ENCODE measurements at places on chromosomes 11 and 22. TPM values are rescaled to one million over a fixed set of nuclear protein-coding genes. Genes with fewer than 3 reads are reported as not detected.
A peak's percentile ranks its signal among the peaks of the same experiment; 100 is the strongest.

DNA sequence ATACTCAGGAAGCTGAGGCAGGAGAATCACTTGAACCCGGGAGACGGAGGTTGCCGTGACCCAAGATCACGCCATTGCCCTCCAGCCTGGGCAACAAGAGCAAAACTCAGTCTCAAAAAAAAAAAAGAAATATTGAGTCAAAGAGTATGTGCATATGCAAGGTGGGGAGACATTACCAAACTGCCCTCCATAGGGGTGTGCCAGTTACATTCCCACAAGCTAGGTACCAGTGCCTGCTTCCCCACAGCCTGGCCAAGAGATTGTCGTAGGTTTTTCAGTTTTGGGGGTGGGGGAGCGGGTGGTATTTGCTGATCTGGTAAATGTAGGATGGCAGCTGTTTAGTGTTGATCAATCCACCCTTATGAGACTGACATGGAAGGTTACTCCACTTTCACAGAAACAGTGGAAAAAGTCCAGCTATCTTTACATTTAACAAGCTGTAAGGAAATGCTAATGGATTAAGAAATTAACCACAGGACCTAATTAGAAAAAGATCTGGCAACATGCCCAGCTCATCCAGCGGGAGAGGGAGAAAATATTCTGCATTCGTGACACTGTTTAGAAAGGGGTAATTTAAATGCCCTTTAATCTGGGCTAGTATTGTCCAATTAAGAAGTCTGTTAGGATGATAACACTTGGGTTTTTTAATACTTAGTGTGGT is 89.4 kb downstream of the PACS1 start:
- no peak for DNase-seq

The SMTNL1 gene
- 205 TPM for polyA plus RNA-seq

- no peak for DNase-seq
These were observed 64.5 kb downstream of the MCHR1 start for GRCh38 chr22:40743768-40744167.

The RRP8 gene
- 20.0 TPM for polyA plus RNA-seq

- DNase-seq = no peak
These were observed 7.0 kb downstream of the CD3E start for GRCh38 chr11:118311518-118311917.

DNA sequence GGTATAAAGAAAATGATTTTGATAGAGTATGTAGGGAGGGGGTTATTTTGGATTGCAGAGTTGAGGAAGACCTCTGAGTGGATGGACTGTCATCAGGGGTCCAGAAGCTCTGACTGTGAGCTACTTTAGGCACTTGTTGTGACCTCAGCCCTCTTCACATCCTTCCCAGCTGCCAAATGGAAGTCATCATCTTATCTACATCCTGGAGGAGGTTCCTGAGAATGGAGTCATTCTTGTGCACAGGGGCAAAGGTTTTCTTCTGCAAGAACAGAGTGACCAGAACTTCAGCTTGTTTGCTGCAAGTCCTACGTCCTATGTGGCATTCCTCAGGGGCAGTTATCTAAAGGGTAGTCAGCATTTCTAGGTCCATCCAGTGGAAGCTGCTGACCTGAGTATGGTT is 393.8 kb downstream of the AASDHPPT start:
- no peak for DNase-seq

DNA sequence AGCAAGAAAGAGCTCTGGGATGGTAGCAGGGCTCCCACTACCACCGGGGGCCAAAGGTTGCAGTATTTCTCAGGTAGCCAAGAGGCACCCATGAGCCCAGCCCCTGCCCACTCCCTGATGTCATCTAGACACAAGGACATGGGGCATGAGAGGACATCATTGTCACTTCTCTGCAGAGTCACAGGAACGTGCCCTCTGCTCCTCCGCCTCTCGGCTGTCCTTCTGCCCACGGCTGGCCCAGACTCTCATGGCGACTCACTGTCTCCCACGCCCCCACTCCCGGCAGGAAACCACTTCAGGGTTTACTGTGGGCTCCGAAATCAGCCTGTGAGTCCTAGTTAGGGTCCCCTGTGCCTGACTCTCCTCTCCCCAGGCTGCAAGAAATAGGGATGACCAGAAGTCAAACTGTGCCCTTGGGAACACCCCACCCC is 1.8 kb upstream of the GAL start:
- no peak for DNase-seq

DNA sequence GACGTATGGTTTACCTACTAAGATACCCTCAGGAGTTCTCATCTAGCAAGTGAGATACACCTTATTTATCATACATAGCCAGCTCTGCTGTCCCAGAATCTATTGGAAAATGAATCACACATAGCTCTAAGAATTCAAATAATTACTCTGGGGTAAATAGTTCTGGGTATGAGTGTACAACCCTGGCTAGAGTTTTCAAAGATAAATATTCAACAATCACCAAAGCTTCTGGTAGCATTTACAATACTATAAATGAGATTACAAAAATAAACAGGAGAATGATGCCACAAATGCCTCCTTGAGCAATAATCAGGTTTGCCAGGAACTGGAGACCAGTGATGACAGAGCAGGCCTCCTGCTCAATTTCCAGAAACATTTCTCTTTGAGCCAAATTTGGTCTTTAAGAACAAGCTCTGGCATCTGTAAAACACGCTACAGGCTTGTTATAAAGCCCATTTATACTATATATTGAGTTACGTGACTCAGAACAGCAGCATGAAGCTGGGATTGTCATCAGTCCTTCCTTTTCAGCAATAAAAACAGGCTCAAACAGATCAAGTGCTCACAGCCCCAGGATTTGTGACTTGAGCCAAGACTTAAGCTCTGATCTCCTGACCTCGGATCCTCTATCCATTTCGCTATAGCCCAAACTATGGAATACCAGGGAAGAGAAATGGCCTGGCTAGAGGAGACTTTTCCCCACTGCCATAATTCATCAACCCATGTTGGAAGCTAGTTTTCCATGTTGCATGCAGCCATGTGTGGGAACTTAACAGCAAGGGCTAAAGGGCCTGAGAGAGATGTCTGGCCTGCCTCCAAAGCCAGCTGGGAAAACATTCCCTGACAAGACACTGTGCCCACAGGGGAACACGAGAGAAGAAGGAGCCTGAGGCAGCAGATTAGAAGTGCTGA is 19.7 kb downstream of the RAB30 start:
- DNase-seq = peak; percentile 72

The TYR gene
- not detected for polyA plus RNA-seq

The NPTXR gene
- polyA plus RNA-seq = 5.4 TPM

The HTR3A gene
- 0.09 TPM for polyA plus RNA-seq

DNA sequence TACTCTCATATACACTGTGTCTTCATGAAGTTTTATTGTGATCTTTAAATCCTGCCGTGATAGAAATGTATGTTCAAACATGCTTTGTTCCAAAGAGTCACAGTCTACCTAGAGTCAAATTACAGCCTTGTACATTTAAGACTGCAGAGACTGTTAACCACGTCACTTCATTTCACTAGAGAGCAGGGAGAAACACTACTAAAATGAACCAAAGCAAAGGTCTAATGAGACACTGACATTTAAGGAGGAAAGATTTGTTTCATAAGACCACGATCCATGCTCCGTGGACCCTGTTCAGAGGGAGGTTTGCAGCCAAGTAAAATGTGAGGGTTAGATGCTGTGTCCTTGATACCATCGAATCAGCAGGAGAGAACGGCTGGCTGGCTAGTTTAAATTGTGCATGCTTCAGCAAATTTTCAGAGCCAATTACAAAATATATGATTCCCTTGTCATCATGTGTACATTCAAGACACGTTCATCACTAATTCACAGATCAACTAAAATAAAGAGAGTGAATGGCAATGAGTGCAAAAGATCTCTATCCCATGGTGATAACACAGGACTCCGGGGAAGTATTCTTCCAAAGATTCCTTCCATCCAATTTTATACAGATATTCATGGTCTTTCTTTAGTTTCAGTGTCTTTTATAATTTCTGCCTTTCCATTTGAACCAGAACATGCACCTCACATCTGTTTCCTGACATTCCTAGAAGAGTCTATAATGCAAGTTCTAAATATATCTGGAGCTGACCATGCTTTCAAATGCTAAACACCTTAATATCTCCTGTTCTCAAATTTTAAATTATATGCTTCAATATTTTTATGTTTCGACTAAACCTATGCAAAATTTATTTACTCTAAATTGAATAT is 960.9 kb upstream of the FAT3 start:
- DNase-seq = peak; percentile 69

DNA sequence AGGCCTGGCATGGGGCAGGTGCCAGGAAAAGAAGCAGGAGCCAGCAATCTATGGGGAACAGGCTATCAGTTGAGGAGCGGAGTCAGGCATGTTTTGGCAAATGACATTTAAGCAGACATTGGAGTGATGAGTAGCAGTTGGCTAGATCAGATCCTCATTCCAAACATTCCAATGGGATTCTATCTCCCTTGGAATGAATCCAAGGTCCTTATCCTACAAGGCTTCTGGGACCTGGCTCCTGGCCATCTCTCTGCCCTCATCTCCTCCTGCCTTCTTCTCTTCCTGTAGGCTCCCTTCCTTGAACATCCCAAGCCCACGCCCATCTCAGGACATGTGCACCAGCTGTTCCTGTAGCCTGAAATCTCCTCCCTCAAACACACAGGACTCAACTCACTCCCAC is 1074.5 kb downstream of the TBC1D22A start:
- peak; percentile 52 for DNase-seq

DNA sequence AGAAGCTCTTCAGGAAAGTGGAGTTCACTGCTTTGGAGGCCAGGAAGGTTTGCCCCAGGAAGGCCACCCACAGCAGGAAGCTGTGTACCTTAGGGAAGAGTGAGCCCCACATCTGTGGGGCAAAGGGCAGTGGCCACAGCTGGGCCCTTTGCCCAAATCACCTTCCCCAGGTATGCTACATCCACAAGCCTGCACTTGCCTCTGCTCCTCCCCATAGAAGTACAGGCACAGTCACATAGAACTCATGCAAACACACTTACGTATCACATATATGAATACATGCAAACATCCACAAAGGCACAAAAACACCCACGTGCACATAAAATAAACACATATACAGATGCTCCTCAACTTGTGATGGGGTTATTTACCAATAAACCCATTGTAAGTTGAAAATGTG is 2.1 kb downstream of the TRIM29 start:
- no peak for DNase-seq

GRCh38 chr11:406796-407650 is 7.8 kb downstream of the SIGIRR start:
- DNase-seq = peak; percentile 76

The SLC17A6 gene
- 0.03 TPM for polyA plus RNA-seq

The SPDYC gene
- not detected for polyA plus RNA-seq

DNA sequence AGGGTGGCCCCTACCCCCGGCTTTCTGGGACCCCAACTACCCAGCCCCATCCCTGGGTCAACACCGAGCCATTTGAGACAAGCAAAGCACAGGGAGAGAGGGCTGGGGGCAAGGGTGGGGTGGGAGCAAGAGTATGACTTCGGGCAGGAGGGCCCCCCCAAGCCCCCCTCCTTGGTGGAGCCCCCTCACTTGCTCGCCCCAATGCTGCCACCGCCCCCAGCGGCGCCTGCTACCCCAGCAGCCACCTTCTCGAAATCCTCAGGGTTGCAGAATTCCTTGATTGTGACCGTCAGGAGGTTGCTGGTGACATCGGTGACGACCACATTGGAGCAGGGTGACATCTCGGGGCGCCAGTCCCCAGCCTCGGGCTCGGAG is 6.0 kb downstream of the CBX6 start:
- no peak for DNase-seq

DNA sequence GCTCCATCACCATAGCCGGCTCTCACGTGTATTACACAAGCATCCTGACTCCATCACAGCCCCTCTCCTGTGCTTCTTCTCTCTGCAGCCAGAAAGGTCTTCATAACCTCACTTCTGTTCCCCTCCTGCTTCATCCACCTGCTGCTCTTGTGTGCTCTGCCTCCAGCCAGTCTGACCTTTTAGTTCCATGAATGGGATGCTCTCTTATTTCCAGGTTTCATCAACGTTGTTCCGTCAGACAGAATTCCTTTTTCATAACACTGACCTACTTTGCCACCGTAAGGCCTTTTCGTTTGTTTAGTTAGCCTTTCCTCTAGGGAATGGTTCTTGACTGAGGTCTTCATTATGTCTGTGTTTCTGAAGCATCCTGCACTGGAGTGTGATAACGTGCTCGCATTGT is 18.8 kb downstream of the GRAMD1B start:
- DNase-seq = no peak

The APLNR gene
- polyA plus RNA-seq = 80.8 TPM

DNA sequence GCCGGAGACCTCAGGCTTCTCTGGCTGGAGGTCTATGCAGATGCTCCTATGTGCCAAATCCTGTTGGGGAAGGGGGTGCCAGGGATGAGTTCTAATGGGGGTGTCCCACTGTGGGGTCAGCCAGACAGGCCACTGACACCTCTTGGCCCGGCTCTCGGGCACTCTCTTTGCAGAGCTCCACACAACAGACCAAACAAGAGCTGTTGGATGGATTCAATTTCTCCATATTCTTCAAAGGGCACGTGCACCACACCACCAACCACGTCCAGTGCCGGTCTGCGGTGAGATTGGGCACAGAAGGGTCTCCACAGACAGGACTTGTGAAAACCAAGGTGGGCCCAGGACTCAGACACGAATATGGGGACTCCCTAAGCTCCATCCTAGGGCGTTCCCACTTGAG is 2.2 kb upstream of the RGL4 start:
- no peak for DNase-seq

GRCh38 chr11:21564095-21564494 is 628.8 kb upstream of the ANO5 start:
- no peak for DNase-seq

The SOX6 gene
- 17.9 TPM for polyA plus RNA-seq

- peak; percentile 23 for DNase-seq
These were observed 30.5 kb downstream of the LARGE1 start for GRCh38 chr22:33889748-33890147.

DNA sequence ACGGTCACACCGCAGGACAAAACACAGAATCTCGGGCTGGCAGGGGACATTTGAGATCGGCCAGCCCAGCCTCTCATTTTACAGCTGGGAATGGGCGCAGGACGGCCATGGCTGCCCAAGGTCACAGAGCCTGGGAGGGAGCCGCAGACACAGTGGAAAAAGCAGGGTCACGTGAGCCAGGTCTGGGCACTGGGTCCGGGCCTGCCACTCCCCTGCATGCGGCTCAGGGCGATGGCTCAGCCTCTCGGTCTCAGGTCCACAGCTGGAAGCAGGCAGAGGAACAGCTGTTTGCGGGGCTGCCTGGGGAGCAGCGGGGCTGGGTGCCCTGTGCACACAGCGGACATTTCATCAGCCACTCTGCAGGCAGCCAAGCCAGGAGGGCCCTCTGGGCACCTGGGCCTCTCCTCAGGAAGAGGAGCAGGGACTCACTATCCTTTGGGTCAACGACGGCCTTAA is 10.4 kb upstream of the PPARA start:
- DNase-seq = peak; percentile 64

- DNase-seq = no peak
These were observed 133.6 kb downstream of the DSCAML1 start for GRCh38 chr11:117663414-117663813.

The TMPRSS5 gene
- 1.4 TPM for polyA plus RNA-seq

DNA sequence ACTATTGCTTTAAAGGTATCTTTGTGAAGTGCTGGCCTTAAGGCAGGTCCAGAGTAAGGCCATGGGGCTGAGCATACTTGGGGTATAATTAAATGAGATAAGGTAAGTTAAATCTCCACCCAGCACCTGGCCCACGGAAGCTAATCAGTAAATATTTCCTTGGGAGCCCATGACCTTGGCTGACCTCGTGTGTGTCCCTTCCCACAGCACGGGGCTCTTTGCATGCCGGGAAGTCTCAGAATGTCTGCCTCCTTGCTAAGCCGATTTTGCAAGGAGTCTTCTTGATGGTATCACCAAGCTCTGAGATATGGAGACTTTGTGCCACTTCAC is 46.5 kb downstream of the ADM start:
- DNase-seq = no peak

All from muscle of leg (tissue), 16 donors.